ENCODE measurements at places on chromosomes 3 and 15.

DNA sequence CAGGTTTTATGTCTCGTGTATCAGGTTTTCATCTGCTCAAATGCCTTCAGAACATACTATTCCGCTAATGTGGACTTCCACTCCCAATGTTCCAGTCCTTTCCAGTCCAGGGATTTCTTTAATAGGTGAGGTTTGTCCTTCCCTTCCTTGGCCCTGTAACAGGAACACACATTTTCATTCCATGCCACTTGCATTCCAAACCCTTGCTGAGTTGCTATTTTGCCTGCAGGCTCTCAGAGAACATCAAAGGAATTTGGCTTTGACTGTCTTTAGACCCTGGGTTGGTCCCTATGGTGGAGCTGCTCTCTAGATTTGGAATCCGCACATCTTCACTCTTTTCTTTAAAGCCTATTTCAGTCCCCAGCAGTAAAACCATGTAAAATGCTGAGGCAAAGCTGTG, 12.3 kb upstream of the ALCAM start:
- DNase-seq, result no peak

GRCh38 chr15:70976851-70977250, 84.2 kb downstream of the LRRC49 start:
- no peak for DNase-seq

- no peak for DNase-seq
Observed at GRCh38 chr15:101689901-101690300, 34.4 kb downstream of the TARS3 start.

DNA sequence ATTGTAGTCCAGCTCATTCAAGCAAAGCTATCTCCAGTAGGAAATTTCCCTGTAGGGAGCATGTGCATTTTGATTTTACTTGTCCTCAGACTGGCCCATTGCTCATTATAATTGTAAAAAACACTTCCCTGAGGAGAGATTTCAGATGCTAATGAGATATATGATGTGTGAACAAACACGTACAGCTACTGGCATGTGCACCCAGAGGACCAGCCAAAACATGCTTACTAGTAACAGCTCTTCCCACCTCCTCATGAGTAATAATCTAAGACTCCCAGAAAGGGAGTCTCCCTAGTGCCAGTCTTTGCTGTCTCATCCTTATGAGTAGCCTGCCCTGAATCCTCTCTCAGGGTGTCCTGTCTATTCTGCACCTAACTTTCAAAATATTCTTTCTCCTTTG, 43.4 kb downstream of the FBXO22 start:
- DNase-seq, result no peak

- no peak for DNase-seq
Observed at GRCh38 chr15:86735247-86736040, 655.8 kb downstream of the AGBL1 start.

DNA sequence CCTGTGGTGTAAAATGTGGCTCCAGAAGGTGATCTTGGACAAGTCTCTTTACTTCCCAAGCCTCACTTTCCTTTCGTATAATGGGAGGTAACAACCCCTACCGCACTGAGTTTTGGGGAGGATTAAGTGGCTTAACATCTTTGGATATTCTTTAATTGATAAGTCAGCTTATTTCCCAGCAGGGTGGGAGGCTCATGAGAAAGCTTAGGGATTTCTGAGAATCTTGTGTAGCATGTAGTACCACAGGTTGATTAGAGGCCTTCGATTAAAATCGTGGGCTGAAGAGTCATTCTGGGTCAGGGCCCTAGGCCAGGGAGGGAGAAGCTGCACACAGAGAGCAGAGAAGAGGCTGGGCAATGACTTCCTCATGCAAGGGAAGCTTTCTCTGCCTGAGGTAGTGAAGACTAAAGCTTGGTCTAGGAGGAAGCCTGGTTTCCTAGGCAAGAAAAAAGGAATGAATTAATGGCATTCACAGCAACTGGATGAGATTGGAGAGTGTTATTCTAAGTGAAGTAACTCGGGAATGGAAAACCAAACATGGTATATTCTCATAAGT, 1.5 kb upstream of the NMNAT3 start:
- DNase-seq, result no peak

DNA sequence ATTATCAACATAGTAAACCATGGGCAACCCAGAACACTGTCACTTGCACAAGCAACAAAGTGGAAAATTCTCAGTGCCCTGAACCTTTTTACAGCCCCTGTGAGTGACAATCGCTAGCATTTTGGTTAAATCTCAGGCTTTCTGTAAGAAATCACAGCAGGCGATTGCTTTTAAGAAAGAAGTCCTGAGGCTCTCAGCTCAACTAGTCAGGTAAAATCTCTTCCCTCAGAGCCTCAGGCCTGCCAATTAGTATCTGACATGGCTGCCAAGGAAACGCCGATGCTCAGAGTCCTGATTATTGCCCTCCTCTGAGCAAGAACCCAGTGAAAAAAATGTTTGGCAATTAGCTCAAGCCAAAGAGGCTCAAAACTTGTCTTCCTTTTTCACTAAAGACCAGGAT, 530.8 kb downstream of the DIPK2A start:
- no peak for DNase-seq

DNA sequence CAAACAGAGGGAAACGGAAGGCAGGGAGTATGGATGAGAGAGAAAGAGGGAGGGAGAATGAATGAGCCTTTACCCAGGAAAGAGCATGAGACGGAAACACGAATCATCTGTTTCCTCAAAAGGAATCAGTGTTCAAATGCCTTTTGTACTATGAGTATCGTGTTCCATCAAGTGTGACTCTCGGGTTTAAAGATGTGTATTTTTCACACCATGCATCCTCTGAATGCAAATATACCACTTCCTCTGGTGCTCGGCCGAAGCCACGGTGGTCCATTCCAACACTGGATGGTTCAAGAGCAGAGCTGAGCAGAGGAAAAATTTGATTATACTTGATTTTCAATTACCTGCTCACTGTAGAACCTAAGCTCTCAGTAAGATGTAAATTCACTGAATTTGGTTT, 505.1 kb downstream of the MECOM start:
- no peak for DNase-seq

DNA sequence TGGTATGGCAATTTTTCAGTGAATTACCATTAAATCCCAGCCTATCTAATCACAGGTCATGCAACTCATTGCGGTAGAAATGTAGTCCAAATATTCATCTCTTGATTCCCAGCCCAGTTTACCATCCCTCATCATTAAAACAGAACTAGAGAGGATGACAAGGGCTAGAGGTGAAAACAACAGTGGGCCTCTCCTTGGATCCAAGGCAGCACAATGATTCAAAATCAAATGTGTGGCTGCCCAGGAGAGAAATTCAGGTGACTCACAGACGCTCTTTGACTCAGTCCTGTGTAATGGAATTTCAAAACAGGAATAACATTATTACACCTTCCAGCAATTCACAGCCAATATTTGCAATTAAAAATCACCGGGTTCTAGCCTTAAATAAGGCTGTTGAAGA, 246.5 kb downstream of the TBL1XR1 start:
- no peak for DNase-seq

GRCh38 chr3:11282250-11283138, 10.3 kb downstream of the ATG7 start:
- DNase-seq, result no peak

GRCh38 chr15:99566157-99566897, 543 bp downstream of the MEF2A start:
- no peak for DNase-seq

Data from CD4-positive, alpha-beta T cell treated with Interleukin-4 for 4 hours (primary cell).